ENCODE measurements at places on chromosomes 7 and 10.

- DNase-seq = no peak
Observed at GRCh38 chr7:43591558-43592180, 8.8 kb downstream of the STK17A start.

DNA sequence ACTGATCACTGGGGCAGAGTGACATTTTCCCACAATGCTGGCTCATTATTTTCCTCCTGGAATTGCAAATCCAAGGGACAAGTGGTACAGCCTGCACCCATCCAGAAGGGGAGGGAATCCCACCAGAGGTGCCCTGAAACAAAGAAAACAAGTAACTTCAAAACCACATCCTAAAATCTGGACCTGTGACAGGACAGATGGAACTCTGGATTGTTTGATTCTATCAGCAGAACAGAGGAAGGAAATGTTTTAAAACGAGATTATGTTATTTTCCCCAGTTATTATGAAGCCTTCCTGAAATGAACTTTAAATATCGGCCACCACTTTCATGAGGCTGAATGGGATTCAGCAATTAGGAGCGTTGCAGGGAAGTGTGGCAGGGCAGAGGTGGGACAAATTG is 62.2 kb upstream of the ECHDC3 start:
- no peak for DNase-seq

DNA sequence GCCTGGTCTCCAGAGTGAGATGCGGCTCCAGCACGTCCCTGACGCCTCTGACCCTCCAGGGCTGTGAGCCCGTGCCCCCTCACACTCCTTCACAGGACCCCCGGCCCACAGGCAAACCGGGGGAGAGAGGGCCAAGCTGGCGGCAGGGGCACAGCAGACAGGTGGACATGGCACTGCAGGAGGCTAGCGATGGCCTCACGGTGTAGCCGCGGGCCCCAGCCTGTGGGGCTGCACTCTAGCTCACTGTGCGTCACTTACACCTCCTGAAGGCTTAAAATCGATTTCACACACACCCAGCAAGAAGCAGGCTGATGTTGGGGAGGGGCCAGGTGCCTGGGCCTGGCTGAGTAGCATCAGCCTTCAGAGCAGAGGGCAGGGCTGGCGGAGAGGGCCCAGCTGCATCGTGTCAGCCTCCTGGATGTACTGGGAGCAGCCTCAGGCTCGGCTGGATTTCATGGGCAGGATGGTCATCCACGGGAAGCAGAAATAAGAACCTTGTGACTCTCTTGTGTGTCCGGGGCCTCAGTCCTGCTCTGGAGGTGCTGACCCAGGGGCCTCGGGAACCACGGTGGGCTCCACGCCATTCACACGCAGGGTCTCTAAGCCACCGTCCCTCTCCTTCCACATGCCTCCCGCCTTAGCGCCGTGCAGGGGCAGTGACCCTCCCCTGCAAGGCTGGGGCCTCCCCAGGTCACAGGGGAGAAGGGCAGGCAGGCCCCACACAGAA is 19.4 kb upstream of the KNDC1 start:
- DNase-seq = no peak

DNA sequence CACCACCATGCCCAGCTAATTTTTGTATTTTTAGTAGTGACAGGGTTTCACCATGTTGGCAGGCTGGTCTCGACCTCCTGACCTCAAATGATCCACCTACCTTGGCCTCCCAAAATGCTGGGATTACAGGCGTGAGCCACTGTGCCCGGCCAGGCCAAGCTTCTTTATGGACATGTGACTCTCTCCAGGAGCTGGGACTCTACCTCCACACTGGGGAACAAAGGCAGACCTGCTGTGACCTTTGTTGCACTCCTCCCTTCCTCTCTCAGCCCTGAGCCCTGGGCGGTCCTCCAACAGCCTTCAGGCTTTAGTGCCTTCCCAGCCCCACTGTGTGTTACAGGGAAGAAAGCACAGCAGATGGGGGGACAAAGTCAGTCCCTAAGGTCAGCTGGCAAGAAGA is 55.0 kb upstream of the DUSP5 start:
- no peak for DNase-seq

- no peak for DNase-seq
Observed at GRCh38 chr7:1108264-1108920, 20.5 kb downstream of the GPER1 start.

DNA sequence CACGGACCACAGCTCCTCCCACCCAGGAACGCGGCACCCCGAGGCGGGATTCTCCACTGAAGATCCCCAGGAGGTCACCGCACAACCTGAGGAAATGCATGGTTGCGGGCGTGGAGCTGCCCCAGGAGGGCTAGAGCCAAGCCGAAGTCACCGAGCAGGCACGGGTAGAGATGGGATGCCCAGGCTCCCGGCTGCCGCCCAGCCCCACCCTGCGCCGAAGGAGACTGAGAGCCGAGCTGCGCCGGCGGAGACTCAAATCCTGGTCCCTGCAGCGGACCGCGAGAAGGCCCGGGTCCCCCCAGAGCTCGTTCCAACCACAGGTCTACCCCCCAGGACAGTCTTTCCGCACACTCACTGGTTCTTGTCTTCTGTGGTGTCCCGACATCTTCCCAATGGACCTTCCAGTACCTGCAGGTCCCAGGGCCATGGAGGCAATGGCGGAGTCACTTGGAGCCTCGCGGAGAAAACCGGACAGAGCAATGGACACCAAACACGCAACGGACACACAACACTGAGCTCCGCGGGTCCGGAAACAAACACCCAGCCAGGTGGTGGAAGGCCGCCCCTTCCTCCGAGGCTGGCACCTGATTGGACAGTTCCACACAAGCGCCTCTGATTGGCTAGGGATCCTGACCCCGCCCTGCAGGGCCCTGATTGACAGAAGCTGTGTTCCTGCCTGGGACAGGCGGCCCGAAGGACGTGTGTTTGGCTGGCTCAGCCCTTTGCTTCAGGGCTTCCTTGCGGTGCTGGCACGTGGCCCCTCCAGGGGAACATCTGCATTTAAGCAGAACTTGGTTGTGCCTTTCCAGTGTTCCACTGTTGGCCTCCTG is 331.9 kb upstream of the NUPR2 start:
- DNase-seq = no peak

DNA sequence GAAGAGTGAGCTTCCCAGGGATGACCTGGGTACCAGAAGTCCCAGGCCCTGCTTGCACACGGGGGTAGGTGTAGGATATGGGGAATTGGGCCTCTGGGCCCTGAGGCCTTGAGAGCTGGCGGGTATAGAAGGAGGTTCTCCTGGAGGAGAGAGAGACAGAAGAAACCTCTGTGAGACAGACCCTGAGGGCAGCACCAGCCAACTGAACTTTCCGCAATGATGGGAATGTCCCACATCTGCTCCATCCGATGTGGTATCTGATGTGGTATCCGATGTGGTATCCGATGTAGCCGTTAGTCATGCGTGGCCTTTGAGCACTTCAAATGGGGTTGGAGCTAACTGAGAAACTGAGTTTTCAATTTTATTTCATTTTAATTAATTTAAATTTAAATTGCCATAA is 30.6 kb upstream of the PLEKHA1 start:
- DNase-seq = no peak

GRCh38 chr10:111109501-111110242 is 32.8 kb downstream of the ADRA2A start:
- DNase-seq = no peak

GRCh38 chr7:43465581-43466554 is 117.0 kb upstream of the STK17A start:
- no peak for DNase-seq

GRCh38 chr10:124740369-124741280 is 3.6 kb downstream of the FAM53B start:
- peak; percentile 55 for DNase-seq

GRCh38 chr7:148575640-148576411 is 14.7 kb upstream of the C7orf33 start:
- peak; percentile 86 for DNase-seq

DNA sequence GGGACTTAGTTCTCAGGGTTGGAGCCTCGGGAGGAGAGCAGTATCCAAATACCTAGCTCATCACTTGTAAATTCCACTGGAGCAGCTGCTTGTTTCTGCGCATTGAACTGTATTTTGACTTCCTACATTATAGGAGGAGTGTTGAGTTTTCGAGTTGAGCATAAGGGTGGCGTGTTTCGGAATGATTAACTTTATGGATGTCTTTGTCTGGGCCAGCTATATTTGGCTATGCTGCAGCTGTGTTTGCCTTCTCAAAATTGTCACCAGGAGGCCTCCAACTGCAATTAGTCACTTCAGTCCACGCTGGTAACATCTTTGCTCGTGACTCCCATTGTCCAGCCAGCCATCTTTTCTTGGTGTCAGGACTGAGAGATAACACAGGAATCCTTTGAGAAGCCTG is 9.1 kb downstream of the CELF2 start:
- peak; percentile 10 for DNase-seq

DNA sequence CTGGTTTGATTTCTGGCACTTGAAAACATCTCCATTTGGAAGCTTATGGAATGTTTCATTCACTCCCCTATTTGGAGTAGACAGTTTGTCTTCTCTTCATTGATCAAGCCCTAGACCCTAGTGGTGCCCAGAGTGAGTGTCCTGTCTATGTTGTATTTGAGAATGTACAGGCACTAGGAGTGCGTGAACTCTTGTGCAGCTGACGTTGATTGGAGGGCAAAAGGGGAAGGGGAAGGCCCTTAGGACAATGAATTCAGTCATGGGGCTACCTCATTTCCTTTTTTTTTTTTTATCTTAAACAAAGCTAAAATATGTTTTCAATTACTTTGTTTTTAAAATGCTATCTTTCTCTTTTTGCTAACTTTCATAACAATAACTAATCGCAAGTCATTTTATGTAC is 66.5 kb downstream of the ADD3 start:
- no peak for DNase-seq

GRCh38 chr7:149690688-149691446 is 82.5 kb downstream of the ZNF467 start:
- peak; percentile 14 for DNase-seq

GRCh38 chr7:94657771-94658693 is 2.1 kb upstream of the SGCE start:
- DNase-seq = peak; percentile 97

- no peak for DNase-seq
Observed at GRCh38 chr7:130917669-130918128, 183.7 kb upstream of the KLF14 start.

GRCh38 chr7:148172920-148173319 is 417.6 kb upstream of the C7orf33 start:
- no peak for DNase-seq

GRCh38 chr10:35636956-35637355 is 5.1 kb downstream of the FZD8 start:
- no peak for DNase-seq

GRCh38 chr7:90708841-90709317 is 112.8 kb downstream of the CDK14 start:
- DNase-seq = peak; percentile 58

GRCh38 chr10:102673819-102674511 is 29.7 kb downstream of the TRIM8 start:
- DNase-seq = peak; percentile 94

DNA sequence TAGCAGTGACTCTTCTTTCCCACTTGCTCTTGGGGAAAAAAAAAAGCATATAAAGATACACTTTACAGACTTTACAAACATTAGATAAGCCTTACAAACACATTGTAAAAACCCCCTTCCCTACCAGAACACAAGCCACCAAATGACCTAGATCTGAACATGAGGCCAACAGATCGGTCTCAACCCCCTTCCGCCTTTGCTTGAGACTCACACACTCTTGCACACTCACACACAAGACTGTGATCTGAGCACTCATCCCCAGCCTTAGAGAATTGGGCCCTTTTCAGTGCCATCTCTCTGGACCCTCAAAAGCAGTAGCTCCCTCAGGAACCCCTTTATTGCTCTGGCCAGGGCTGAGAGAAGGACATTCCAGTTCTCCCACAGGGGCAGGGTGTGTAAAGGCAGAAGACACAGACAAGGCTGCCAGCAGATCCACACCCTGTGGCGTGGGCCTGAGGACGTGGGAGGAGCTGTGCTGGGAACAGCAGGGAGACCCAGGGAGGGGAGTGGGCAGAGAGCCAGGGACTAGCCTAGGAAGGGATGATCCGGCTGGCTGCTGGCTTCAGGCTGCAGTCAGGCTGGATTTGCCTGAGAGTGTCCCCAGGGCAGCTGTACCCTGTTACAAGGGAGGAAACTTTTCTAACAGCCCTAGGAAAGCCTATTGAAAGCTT is 206.7 kb downstream of the KIAA1217 start:
- DNase-seq = peak; percentile 69

All from eye (tissue), 1 donor.